Activated CD8-positive, alpha-beta T cell treated with anti-CD3 and anti-CD28 coated beads, Interleukin-2, amount 10 ng/mL, durations not matched to agents 7 days and 5 days (primary cell): ENCODE measurements at places on chromosomes 12 and 14.

DNA sequence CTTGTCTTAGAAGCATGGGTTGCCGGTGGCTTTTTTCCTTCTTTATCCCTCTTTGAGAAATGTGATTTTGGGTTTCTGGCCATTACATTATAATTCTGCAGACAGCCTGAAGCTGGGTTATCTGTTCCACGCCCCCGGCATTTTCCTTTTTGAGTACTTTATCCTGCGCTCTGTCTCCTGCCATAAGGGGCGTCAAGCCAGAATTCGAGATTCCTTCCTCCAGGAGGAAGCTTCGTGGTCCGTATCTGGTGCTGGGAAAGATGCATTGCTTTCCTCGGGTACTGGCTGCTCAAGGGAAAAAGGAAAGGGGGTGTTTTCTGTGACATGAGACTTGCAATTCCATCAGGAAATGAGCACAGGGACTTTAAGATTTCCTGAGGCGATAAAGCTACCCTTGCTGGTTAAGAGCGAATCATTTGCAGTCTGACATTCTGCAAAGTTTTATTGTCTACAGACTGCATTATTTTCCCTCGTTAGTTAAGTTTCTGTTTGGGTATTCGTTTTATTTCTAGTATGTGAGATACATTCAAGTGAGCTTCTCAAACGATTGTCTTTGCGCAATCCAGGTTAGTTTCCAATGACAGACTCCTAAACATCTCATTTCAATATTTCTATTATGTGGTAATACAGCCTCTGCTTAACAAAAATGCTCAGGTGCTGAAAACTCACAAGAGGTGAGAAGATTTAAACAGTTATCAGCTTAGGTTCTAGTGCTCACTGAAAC is 694 bp downstream of the AKAP5 start:
- peaks cover 12% of the 10 kb centered on the region for H3K36me3 ChIP-seq
- peak overlapping the region; percentile 35 for H3K27ac ChIP-seq
- H3K27me3 ChIP-seq: peaks cover 4% of the 10 kb centered on the region
- DNase-seq: no peak
- H3K4me1 ChIP-seq: peaks cover 40% of the 10 kb centered on the region
- peak overlapping the region; percentile 79 for H3K4me3 ChIP-seq

DNA sequence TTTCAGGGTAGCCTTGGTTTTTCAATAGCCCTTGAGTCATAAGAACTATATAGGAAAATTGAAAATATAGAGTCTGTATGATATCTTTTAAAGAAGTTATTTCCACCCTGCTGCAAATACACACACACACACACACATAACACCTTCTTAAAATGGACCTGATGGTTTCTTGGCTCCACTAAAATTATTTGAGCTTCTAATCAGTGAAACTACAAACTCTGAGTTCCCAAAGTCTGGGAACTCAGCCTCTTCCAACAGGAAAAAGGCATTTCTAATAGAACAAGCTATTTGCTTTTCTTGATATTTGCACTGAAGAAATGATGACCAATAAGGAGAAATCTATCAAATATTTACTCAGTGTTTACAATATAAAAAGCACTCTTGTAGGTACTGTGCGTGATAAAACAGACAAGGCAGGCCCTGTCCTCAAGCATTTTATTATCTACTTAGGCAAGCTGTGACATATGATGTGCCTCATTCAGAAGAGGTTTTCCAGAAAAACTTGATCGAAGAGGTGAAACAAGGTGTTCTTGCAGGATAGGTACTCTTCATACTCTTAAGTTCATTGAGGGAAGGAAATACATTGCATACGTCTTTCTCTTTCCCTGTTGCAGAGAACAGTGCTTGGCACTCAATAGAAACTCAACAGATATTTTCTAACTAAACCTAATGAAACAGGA is 88.6 kb downstream of the MGST1 start:
- no peaks in the 10 kb centered on the region for H3K4me1 ChIP-seq
- no peaks in the 10 kb centered on the region for H3K36me3 ChIP-seq
- H3K4me3 ChIP-seq: no peak overlapping the region
- no peaks in the 10 kb centered on the region for H3K27me3 ChIP-seq

GRCh38 chr12:54392485-54393206 is 8.1 kb upstream of the ZNF385A start:
- no peaks in the 10 kb centered on the region for H3K27me3 ChIP-seq
- H3K27ac ChIP-seq: peak overlapping the region; percentile 3

GRCh38 chr12:6552140-6552551 is 3.7 kb downstream of the IFFO1 start:
- H3K27ac ChIP-seq: no peak overlapping the region
- peaks cover 52% of the 10 kb centered on the region for H3K36me3 ChIP-seq
- peaks cover 56% of the 10 kb centered on the region for H3K4me1 ChIP-seq
- no peaks in the 10 kb centered on the region for H3K27me3 ChIP-seq
- H3K4me3 ChIP-seq: no peak overlapping the region
- no peak for DNase-seq

DNA sequence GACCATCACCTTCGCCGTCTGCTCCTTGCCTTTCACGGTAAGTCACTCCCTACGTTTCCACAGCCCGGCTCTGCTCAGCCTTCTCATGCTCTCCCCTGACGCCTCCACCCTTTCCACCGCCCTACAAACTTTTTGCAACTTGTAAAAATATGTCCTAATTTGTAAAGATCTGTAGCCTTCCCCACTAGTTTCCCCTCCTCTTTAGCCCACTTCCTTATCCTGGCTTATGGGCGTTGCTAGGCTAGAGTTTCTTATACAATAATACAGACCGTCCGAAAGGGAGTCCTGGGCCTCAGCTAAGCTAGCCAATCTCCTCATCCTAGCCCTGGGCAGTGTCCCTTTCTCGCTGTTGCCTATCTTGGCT is 1.2 kb downstream of the PTGER2 start:
- peak overlapping the region; percentile 98 for H3K27ac ChIP-seq
- H3K27me3 ChIP-seq: no peaks in the 10 kb centered on the region
- peak; percentile 56 for DNase-seq
- peaks cover 96% of the 10 kb centered on the region for H3K36me3 ChIP-seq
- H3K4me1 ChIP-seq: peaks cover 56% of the 10 kb centered on the region

- DNase-seq: no peak
- no peak overlapping the region for H3K4me3 ChIP-seq
- no peaks in the 10 kb centered on the region for H3K4me1 ChIP-seq
- no peaks in the 10 kb centered on the region for H3K27me3 ChIP-seq
- no peak overlapping the region for H3K27ac ChIP-seq
Observed at GRCh38 chr14:43803076-43803689, 703.9 kb downstream of the FSCB start.

DNA sequence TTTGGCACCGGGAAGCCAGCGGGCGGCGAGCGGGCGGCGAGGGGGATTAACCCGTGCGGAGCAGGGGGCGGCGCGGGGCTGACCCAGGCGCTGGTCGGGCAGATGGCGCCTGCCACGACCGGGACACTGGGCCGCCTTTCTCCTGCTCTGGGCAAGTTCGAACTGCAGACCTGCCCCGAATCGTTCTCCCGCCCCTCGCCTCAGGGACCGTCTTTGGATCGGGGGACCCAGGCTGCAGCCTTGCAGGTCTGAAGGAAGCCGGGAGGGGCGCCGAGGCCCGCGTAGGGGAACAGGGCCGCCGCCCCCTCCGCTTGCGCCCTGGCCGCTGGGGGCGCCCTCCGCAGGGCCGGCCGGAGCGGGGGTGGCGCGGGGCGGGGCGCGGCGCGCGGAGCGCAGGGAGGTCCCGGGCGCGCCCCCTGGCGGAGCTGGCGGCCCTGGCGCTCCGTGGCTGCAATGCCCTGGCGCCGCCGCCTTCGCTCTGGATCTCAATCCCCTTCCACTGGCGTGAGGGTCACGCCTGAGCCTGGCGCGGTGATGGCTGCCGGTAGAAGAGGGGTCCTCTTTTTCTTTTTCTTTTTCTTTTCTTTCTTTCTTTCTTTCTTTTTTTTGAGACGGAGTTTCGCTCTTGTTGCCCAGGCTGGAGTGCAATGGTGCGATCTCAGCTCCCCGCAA is 449 bp upstream of the LTBP2 start:
- no peak overlapping the region for H3K27ac ChIP-seq
- H3K4me3 ChIP-seq: peak overlapping the region; percentile 73
- no peaks in the 10 kb centered on the region for H3K36me3 ChIP-seq
- peak; percentile 84 for DNase-seq
- H3K4me1 ChIP-seq: peaks cover 22% of the 10 kb centered on the region

GRCh38 chr12:12887471-12887870 is 3.9 kb upstream of the GPRC5A start:
- DNase-seq: no peak
- H3K4me1 ChIP-seq: peaks cover 8% of the 10 kb centered on the region
- H3K4me3 ChIP-seq: no peak overlapping the region

DNA sequence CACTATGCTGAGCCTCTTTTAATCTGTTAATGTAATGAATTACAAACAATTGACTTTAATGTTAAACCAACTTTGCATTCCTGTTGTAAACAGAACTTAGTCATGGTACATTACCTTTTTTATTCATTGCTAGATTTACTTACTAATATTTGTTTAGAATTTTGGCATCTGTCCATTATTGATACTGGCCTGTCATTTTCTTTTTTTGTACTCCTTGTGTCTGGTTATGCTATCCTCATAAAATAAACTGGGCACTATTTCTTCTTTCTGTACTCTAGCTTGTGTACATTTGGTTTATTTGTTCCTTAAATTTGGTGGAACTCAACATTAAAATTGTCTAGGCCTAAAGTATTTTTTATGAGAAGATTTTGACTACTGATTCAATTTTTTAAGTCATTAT is 32.1 kb downstream of the SPATA7 start:
- H3K4me3 ChIP-seq: no peak overlapping the region
- no peak for DNase-seq
- no peaks in the 10 kb centered on the region for H3K27me3 ChIP-seq
- H3K36me3 ChIP-seq: peaks cover 14% of the 10 kb centered on the region

DNA sequence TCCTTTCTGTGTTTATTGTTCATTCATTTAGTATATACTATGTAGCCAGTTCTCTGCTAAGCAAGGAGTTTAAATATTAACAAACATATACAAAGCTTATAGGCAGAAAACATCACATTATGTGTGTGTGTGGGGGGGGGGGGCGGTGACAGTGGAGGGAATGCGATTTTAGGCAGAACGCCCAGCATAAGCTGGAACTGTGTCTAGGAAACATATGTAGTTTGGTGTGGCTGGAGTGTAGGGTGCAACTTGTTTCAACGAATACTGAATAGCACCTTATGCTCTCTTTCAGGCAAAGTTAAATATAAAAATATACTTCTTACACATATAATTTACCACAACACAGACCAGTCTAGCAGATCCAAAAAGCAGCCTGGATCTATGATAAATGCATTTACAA is 980.6 kb downstream of the SLC6A15 start:
- H3K27ac ChIP-seq: no peak overlapping the region
- DNase-seq: no peak
- no peak overlapping the region for H3K4me3 ChIP-seq
- H3K4me1 ChIP-seq: no peaks in the 10 kb centered on the region
- no peaks in the 10 kb centered on the region for H3K27me3 ChIP-seq

DNA sequence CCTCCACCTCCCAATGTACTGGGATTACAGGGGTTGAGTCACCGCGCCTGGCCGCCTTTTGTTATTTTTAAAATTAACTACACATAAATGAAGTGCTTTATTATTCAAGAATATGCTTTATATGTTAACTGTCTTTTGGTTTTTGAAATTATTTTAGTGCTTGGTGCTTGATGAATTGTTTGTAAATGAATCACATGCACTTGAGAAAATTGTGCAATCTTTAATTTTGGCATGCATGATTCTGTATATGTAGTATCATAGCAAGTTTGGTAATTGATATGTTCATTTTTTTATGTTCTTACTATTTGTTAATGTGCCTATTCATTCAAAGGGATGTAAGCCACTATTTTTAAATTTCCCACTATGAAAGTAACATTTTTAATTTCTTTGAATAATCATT is 440.9 kb downstream of the NAV3 start:
- no peak overlapping the region for H3K4me3 ChIP-seq
- H3K4me1 ChIP-seq: no peaks in the 10 kb centered on the region
- no peaks in the 10 kb centered on the region for H3K36me3 ChIP-seq
- no peaks in the 10 kb centered on the region for H3K27me3 ChIP-seq
- no peak overlapping the region for H3K27ac ChIP-seq
- no peak for DNase-seq

GRCh38 chr12:131067981-131068851 is 114.5 kb downstream of the ADGRD1 start:
- peaks cover 9% of the 10 kb centered on the region for H3K27me3 ChIP-seq
- H3K36me3 ChIP-seq: no peaks in the 10 kb centered on the region
- no peaks in the 10 kb centered on the region for H3K4me1 ChIP-seq
- no peak overlapping the region for H3K27ac ChIP-seq
- H3K4me3 ChIP-seq: no peak overlapping the region

GRCh38 chr12:117035287-117035686 is 63.9 kb downstream of the TESC start:
- peaks cover 5% of the 10 kb centered on the region for H3K4me1 ChIP-seq
- no peak for DNase-seq
- peaks cover 17% of the 10 kb centered on the region for H3K36me3 ChIP-seq
- H3K27ac ChIP-seq: no peak overlapping the region
- H3K27me3 ChIP-seq: no peaks in the 10 kb centered on the region

- H3K4me3 ChIP-seq: no peak overlapping the region
- no peak for DNase-seq
- peaks cover 4% of the 10 kb centered on the region for H3K27me3 ChIP-seq
- H3K27ac ChIP-seq: no peak overlapping the region
- H3K36me3 ChIP-seq: no peaks in the 10 kb centered on the region
- H3K4me1 ChIP-seq: no peaks in the 10 kb centered on the region
Observed at GRCh38 chr12:95440401-95440800, 33.6 kb upstream of the METAP2 start.

GRCh38 chr12:23534196-23534595 is 415.3 kb downstream of the SOX5 start:
- no peaks in the 10 kb centered on the region for H3K36me3 ChIP-seq
- no peak overlapping the region for H3K4me3 ChIP-seq
- H3K27me3 ChIP-seq: no peaks in the 10 kb centered on the region
- no peak overlapping the region for H3K27ac ChIP-seq

DNA sequence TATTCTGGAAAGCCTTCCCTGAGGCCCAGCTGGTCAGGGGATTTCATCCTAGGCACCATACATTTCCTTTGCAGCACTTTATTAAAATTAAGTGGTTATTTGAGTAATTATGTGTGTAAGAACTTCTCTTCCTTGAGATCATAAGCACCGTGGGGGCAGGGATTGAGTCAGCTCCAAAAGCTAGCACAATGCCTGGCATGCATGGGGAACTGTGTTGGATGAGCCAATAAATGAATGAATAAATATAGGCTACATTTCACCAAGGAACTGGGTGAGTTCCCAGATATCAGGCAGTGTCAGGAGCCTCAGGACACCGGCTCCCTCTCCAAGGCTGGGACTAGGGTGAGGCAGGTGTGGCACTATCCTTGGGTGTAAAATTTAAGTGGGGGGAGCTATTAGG is 82.8 kb upstream of the FBXO21 start:
- H3K4me3 ChIP-seq: no peak overlapping the region
- peaks cover 4% of the 10 kb centered on the region for H3K27me3 ChIP-seq
- DNase-seq: no peak
- H3K36me3 ChIP-seq: no peaks in the 10 kb centered on the region
- no peaks in the 10 kb centered on the region for H3K4me1 ChIP-seq
- no peak overlapping the region for H3K27ac ChIP-seq
